ENCODE measurements at places on chromosomes 11 and 22. TPM values are rescaled to one million over a fixed set of nuclear protein-coding genes. Genes with fewer than 3 reads are reported as not detected.

The CLDN5 gene
- not detected for total RNA-seq

The OR51T1 gene
- not detected for total RNA-seq

The YPEL1 gene
- 0.20 TPM for total RNA-seq

The FXYD6 gene
- not detected for total RNA-seq

DNA sequence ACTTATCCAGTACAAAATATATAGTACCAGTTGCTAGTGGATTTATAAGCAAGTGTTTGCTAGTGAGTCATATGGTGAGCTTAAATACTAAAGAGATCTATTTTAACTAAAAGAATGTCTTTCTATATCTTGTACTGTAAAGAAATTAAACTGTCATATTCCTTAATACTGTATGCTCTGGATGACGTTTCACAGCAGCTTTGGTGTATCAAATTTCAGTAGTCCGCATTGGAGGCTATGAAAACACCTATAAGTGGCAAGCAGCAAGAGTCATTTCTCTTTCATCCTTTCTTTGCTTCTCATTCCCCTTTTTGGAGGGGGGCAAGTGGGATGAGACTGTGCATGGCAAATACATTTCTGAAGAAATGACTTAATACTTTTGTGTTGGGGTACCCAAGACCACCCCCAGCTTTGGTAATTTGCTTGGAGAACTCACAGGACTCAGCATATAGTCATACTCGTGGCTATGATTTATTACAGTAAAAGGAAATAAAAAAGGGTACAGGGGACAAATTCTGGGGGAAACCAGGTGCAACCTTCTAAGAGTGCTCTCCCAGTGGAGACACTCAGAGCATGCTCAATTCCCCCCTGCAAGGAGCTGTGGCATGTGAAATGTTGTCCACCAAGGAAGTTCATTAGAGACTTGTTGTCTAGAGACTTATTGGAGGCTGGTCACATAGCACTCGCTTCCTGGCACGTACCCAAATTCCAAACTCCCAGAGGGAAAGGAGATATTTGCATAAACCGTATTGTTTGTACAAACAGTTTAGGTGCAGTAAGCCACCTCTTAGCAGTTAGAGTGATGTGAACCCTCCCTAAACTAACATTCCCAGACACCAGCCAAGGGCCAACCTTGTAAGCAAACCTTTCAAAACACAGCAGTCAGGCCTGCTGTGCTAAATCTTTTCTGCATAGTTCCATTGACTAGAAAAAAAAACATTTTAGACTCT, 210.8 kb downstream of the PGR start:
- DNase-seq = no peak

DNA sequence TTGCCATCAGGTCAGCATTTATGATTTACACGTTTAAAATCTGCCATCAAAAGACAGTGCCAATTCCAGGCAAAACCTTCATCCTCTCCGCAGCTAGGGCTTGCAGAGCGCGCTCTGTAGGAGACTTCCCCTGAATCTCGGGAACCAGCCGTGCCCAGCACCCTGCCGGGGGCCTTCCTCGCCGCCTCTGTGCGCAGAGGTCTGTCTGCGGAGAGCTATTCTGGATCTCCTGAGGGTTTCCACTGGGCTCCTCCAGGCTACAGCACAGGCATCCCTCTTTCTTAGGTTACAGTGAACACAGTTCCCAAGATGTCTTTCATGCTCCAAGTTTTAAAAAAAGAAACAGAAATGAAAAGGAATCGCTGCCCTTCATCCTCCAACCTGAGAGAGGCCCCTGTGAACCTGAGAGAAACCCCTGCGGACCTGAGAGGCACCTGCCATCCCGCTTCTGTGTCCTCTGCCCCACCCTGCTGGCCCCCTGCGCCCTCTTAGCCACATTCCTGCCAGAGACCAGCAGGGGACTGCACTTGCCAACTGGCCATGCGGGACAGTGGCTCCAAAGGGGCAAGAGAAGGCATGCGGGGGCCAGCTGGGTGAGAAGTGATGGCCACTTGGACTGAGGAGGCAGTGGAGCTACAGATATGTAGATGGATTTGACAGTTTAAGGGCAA, 16.1 kb downstream of the TP53AIP1 start:
- DNase-seq = no peak

GRCh38 chr11:122821169-122821568, 17.1 kb upstream of the CRTAM start:
- DNase-seq = no peak

DNA sequence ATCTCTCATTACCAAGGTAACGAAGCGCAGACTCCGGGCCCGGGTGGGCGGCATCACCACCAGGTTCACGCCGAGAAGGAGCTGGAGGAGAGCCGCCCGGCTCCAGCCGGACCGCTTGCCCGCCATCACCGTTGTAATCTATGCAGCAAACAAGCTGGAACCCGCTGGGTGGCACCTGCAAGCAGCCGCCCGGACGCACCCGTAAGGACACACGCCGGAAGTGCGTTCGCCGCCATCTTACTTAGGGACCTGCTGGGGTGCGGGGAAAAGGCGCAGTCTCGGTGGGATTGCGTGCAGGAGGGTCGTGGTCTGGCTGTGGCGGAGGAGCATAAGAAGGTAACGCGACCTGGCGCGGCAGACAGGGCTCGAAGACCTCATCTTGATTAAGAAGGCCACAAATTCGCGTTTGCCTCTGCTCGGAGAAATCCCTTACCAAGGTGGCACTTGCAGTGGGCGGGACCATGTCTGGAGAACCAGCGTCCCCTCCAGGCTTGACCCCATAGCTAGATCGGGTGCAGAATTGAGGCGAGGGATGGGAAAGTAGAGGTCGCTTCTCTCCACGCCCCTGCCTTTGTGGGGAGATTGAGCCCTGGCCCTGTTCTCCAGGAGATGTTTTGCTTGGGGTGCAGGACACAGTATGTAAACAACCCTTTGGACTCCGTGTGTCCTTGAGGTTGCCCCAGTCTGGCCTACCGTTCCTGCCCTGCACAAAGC, at the start of gene ACP2:
Gene ACP2, minus strand, starts transcription at position 151 of the 714 bp plus-strand sequence. Its CDS starts 25 bp downstream, at position 126.
- peak; percentile 83 for DNase-seq

DNA sequence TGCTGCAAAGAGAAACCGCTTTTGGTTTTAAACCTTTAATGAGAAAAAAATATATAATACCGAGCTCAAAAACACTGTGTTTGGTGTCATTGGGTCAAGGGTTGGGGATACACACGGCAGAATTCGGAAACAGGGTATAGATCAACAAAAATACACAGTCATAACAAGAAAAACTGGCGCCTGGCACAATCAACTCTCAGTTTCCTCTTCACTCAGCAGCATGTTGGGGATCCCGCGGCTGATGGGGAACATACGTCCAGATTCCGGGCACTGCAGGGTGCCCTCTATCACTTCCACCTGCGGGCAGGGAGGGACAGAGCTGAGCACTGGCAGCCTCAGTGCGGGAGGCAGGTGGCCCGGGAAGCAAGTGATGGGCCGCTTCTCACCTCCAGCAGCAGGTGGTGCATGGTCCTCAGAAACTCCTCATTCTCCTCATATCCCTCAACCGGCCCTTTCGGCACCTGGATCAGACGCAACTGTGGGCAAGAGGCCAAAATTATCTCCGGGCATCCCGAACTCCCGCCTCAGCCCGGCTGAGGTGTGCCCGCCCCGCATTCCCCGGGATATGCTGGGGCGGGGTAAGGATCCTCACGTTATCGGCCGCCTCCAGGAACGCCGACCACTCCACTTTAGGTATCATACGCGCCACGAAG, 561 bp downstream of the TRMT112 start:
- no peak for DNase-seq

DNA sequence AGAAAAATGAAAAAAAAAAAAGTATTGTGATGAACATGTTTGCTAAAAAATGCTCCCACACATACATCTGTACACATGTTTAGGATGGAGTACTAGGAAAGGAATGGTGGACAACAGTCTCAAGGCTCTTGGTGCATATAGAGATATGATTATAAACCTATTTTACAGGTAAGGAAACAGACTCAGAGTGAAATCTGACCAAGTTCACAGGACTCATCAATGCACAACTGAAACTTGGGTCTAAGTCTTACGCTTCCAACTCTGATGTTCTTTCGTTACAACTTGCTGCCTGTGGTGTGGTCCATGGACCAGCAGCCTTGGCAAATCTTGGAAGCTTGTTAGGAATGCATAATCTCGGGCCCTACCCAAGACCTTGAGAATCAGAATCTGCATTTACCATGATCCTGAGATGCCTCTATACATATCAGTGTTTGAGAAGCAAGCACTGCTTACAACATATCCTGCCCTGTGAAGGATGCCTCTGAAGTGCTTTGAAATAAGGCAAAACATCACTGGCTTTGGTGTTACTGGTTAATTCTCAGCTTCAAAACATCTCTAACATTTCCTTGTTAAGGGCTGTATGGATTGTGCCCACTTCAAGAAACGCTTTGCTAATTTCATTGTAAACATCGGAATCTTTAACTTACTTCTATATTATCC, 39.9 kb upstream of the NUP160 start:
- DNase-seq = no peak
